ENCODE measurements at places on chromosomes 1 and 21. TPM values are rescaled to one million over a fixed set of nuclear protein-coding genes. Genes with fewer than 3 reads are reported as not detected.

Gene SLC25A34
- total RNA-seq = 0.24 TPM

Gene OR2T33
- total RNA-seq = not detected

Gene STIL
- total RNA-seq = 9.0 TPM

Gene IFNAR2
- 16.3 TPM for total RNA-seq

Gene OR2T12
- total RNA-seq = not detected

Gene RAB29
- 14.8 TPM for total RNA-seq

Gene RGS13
- total RNA-seq = not detected

Gene IFNAR1
- 13.9 TPM for total RNA-seq

Gene LRIG2
- 3.5 TPM for total RNA-seq

Gene CYP4Z1
- not detected for total RNA-seq

Gene CFHR1
- 0.15 TPM for total RNA-seq

Gene FMO3
- total RNA-seq = not detected

Gene ECM1
- total RNA-seq = 1.6 TPM

Gene EXO1
- 22.7 TPM for total RNA-seq

Gene BACE2
- total RNA-seq = 23.1 TPM

Gene GBP6
- not detected for total RNA-seq

Gene A3GALT2
- total RNA-seq = not detected

Gene HSD3B1
- not detected for total RNA-seq

Gene LAPTM5
- total RNA-seq = 0.28 TPM

Gene KRTAP10-12
- total RNA-seq = not detected

Gene EDN2
- total RNA-seq = 41.6 TPM

Gene LCE6A
- not detected for total RNA-seq

Gene FAM72B
- total RNA-seq = 6.6 TPM

Gene CLDN8
- total RNA-seq = not detected

Gene FAM167B
- 0.45 TPM for total RNA-seq

Gene MMP23B
- total RNA-seq = 0.33 TPM

Gene RNF223
- total RNA-seq = 0.26 TPM

Gene SYTL1
- total RNA-seq = 0.51 TPM

Gene TAF5L
- 23.3 TPM for total RNA-seq

Gene KRTAP7-1
- not detected for total RNA-seq

Gene PDZK1IP1
- 8.7 TPM for total RNA-seq

Gene LRRC38
- not detected for total RNA-seq

Gene TTC24
- total RNA-seq = not detected

Gene HMCN1
- 0.05 TPM for total RNA-seq

Gene PTPN22
- not detected for total RNA-seq

Gene BOLA1
- total RNA-seq = 23.8 TPM

Gene S100A5
- total RNA-seq = 0.80 TPM

Gene GPR25
- total RNA-seq = not detected

Gene SLC19A2
- total RNA-seq = 27.9 TPM

Gene KCNK1
- total RNA-seq = 20.4 TPM

Gene LCE2C
- not detected for total RNA-seq

Gene OLIG1
- not detected for total RNA-seq

Gene EVA1C
- total RNA-seq = 58.0 TPM

Gene KCNK2
- not detected for total RNA-seq

Gene SLC44A3
- total RNA-seq = 1.6 TPM

Gene MRPS15
- total RNA-seq = 86.0 TPM

Gene OR6K3
- total RNA-seq = not detected

Gene OR2W3
- not detected for total RNA-seq

Gene CLDN17
- not detected for total RNA-seq

Gene CFAP107
- total RNA-seq = not detected

Gene SLC35F3
- total RNA-seq = 5.3 TPM

Gene GUCA2A
- total RNA-seq = not detected

Gene SPRR2F
- not detected for total RNA-seq

Gene MANEAL
- 25.4 TPM for total RNA-seq
